ENCODE measurements at places on chromosomes 12 and 14.
A peak's percentile ranks its signal among the peaks of the same experiment; 100 is the strongest.

DNA sequence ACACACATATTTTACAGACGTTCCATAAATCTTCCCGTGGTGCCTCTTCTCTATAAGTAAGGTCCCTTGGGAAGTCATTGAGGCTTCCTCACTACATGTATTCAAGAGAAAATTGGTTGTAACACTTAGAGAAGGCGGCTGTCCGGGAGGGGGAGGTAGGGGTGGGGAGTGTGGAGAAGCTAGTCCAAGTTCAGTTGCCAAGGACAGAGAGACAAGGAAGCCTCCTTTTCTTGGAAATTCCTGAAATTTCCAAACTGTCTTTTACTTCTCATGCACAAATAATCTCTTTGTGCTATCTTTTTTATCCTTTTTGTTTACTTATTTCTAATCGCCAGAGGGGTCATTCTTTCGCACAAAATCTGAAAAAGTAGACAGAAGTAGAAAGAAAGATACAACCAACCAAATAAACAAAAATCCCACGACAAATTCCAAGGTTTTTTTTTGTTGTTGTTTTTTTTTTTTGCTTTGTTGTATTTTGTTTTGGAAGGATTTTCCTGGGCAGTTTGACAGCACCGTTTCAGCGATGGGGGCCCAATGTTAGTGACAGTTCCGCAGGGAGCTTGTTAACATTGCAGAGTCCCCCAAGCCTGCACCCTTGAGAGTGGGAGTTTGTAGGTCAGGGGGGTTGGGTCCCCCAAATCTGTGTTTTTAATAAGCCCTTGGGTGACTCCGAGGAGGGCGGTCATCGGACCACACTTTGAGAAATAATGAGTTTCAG lies 45.2 kb downstream of the MAP1LC3B2 start:
- DNase-seq: no peak

DNA sequence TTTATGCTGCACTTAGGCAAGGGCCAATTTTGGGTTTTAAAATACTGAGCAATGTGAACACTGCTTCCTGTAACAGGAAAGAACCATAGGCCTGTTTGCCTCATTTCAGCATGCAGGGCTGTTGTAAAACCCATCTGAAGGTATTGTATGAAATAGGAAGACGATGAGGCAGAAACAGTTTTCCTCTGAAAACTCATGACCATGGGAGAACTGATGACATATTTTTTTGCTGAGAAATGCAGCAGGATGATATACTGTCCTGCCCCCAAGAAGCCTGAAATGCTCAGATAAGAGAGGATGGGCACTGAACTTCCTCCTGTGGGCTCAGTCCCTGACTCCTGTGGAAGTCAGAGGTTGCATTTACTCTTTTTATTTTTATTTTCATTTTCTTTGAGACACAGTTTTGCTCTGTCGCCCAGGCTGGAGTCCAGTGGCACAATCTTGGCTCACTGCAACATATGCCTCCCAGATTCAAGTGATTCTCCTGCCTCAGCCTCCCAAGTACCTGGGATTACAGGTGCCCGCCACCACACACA lies 17.4 kb downstream of the PYGL start:
- DNase-seq: no peak

- no peak for DNase-seq
These were observed 146.4 kb upstream of the FKBP4 start for GRCh38 chr12:2648406-2648805.

GRCh38 chr12:27142101-27142721 lies 59.8 kb upstream of the C12orf71 start:
- peak; percentile 47 for DNase-seq

DNA sequence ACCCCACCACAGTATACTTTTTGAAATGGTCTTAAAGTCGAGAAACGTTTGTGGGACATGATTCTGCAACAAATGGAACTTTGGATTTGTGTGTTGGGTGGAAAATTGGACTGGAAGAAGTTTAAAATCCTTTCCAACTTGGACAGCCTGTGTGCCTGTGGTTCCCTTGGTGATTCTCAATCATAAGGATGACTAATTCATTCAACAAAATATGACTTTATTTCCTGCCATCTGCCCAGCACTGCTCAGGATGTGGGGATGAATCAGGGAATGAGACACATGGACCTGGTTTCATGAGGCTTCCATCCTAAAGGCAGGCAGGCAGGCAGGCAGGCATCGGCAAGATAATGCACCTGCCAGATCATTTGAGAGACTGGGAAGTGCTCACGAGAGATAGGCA lies 57.3 kb upstream of the TMEM132D start:
- no peak for DNase-seq

GRCh38 chr12:28424965-28425364 lies 234.7 kb downstream of the CCDC91 start:
- no peak for DNase-seq

All from activated CD4-positive, alpha-beta T cell treated with anti-CD3 and anti-CD28 coated beads, Interleukin-2, amount 10 ng/mL, durations not matched to agents 7 days and 5 days (primary cell).